Activated gamma-delta T cell treated with Interleukin-2 at 50 U/mL for 16 hours (primary cell): ENCODE measurements at places on chromosomes 11 and 22.

DNA sequence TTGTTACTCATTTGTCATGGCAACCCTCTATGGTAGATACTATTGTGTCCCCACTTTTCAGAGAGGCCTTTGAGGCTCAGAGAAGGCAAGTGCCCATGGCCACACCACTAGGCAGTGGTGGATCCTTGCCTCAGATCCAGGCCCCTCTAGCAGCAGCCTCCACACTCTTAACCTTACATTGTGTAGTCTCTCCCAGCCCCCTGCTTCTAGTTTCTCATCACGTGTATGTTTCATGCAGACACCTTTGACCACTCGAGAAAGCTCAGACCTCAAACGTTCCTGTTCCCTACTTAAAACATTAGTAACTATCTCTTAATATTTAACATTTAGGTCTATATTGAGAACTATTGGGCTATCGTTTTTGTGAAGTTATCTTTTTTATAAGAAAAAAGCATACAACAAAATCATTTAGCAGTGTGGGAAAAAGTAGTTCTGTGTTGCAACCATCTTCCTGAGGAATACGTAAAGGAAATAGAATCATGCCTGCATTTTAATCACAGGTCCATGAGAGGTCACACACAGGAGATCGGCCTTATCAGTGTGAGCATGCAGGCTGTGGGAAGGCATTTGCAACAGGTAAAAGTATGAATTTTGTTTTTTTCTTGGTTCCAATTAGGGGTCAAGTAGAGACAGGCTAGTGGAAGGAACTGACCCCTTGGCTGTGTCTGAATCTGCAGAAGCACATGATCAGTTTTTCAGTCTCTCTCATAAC is 35.1 kb downstream of the ZNF143 start:
- no peak for DNase-seq

- DNase-seq, result no peak
Observed at GRCh38 chr11:123742031-123742723, 717 bp upstream of the ZNF202 start.

DNA sequence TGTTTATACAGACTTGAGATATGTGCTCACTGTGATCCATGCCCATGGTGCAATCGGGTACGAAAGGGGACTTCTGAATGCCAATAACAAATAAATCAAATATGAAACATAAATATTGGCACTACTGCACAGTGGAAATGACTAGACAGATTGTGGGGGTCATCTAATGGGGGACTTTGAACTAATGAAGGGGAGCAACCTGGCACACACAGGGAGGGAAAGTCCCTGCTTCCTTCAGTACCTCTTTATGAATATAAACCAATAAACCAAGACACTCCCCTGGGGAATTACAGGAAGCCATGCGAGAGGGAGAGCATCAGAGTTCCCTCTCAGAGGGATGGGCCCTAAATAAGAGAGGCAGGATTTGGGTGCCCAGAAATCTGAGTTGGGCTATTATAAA is 21.1 kb downstream of the MIF start:
- no peak for DNase-seq

- no peak for DNase-seq
Observed at GRCh38 chr11:116109228-116109627, 605.0 kb upstream of the CADM1 start.

DNA sequence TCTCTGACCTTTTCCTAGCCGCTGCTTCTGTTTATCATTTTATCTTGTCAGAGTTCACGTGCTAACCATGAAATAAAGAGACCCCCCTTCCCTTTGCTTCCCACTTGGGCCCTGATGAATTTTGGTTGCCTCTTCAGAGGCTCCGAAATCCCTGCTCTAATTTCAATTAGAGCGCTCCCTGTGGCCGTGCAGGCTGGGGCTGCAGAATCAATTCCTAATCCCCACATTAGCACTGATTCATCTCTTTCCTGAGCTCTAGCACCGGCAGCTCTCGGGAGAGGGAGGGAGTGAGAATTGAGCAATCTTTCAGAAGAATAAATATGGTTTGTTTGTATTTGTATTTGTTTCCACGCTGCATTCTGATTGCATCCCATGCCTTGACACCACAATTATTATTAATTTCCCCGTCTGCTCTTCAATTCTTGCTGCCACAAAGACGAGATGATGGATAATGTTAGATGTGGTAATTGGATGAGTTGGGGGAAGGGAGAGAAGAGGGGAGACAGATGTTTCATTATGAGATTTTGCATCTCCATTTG is 76.9 kb downstream of the NTM start:
- no peak for DNase-seq

- no peak for DNase-seq
Observed at GRCh38 chr11:7901319-7901854, 29.7 kb downstream of the OR10A6 start.

DNA sequence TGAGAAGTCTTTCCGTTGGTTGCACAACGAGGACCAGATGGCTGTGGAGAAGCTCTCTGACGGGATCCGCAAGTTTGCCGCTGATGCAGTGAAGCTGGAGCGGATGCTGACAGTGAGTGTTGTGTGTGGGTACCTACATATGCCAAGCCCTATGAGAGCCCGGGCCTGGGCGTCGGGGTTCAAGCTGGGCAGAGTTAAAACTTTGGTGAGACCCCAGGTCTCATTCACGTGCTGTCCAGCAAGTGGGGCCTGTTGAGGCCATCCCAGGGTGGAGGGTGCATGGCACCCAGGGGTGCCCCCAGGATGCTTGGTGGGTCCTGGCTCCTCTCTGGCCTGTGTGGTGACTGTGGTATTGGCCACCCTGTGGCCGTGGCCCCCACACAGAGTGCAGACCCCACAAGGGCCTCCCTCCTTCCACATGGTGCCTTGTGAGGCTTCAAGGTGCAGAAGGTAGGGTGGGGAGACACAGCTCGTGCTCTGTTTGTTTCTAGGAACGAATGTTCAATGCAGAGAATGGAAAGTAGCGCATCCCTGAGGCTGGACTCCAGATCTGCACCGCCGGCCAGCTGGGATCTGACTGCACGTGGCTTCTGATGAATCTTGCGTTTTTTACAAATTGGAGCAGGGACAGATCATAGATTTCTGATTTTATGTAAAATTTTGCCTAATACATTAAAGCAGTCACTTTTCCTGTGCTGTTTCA is 12.8 kb downstream of the GATD1 start:
- no peak for DNase-seq

DNA sequence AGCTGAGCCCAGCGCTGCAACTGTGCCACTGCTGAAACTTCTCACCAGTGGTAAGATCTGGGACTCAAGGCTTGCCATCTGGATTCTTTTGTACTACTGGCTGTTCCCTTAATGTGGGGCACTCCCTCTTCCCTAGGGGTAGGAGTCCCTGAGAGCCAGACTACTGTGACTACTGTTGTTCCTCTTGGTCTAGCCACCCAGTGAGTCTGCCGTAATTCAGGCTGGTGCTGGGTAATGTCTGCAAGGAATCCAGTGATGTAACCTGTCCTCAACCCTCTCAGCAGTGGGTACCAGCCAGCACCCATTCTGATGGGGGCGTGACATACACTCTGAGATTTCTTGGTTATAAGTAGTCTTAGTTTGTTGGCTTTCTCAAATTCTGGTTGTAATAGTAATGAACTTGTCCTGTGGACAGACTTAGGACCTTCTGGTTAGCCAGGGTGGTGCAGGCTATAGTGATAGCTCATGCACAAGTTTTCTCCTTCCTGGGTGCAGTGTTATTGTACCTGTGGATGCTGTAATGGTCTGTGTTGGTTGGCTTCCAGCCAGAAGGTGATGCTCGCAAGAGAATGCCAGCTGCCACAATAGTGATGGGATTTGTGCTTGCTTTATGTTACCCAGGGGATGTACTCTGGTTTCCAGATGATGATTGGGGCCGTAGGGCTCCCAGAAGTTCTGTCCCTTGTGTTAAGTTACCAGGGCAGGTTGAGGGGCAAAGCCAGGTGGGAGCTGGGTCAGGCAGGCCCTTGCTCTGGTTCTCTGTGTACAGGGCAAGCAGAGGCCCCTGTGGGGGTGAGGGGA is 65.5 kb downstream of the ARHGAP42 start:
- no peak for DNase-seq

- no peak for DNase-seq
Observed at GRCh38 chr22:50719814-50720300, 18.1 kb upstream of the ACR start.

DNA sequence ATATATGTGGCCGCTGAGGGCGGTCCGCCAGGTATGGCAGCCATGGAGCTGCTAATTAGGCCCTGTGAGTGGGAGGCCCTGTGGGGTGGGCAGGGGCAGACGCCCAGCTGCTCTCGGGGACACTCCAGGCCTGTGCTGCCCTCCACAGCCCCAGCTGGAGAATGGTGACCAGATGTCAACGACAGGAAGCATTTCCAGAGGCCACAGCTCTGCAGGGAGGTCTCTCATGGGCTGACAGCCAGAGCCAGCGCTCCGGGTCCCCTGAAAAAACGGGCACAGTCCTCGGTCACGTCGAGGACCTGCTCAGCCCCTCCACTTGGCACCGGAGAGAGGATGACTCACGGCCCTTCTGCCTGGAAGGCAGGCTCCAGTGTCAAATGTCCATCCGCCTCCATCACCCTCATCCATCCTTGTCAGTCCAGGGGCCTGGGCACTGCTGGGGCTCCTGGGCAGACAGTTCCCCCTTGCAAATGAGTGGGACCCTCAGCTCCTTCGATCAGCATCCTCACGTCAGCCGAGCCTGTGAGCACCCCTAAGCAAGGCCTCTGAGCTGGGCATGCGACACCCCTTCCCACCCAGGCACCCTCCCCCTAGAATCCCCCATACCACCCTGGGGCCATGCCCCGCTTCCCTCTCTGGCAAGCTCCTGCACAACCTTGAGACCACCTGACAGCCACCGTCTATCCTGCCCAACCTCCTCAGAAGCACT is 1.9 kb downstream of the BID start:
- DNase-seq, result no peak

DNA sequence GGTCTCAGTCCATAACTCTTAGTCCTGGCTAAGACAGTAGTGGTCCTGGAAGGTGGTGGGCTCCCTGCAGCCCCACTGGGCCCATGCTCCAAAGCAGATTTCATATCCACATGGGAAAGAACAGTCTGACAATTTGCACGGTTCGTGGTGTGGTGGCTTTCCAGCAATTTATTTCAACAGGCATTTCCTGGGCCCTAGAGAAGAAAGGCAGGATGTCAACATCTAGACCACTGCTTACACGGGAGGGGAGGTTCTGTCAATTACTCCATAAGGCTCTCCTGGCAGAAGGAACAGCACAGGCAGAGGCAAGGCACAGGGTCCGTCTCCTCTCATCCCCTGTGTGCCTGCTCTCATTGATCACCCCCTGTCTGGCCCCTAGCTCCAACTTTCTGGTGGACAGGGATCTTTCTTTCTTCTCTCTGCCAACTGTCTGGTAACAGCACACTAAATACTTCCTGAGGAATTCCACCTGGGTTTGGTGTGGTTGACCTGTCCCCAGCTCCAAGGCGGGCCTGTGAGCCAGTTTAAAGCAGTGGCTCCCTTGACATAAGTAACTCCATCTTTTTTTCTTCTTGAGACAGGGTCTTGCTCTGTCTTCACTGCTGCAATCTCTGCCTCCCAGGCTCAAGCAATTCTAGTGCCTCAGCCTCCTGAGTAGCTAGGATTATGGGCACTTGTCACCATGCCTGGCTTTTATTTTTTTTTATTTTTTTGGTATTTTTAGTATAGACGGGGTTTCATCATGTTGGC is 5.1 kb upstream of the A4GALT start:
- DNase-seq, result no peak

- no peak for DNase-seq
Observed at GRCh38 chr11:75592715-75593114, 30.7 kb downstream of the SERPINH1 start.

- DNase-seq, result no peak
Observed at GRCh38 chr11:65014726-65015227, 817 bp downstream of the ARL2 start.

DNA sequence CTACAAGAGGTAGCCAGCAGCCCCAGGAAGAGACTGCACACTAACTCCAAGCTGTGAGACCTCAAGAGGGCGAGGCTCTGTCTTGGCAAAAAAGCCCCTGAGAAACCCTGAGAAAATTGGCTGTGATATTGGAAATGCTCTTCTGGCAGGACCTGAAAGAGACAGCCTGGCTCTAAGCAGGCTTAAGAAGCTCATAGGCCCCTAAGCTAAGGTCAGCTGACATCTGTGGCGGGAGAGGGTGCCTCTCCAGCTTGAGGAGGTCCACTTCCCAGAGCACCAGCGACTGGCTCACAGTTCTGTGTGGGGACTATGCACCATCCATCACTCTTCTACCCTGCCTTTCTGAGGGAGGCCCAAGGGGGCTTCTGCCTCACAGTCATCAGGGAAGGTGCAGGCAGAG is 12.4 kb downstream of the PLEKHA7 start:
- DNase-seq, result no peak

DNA sequence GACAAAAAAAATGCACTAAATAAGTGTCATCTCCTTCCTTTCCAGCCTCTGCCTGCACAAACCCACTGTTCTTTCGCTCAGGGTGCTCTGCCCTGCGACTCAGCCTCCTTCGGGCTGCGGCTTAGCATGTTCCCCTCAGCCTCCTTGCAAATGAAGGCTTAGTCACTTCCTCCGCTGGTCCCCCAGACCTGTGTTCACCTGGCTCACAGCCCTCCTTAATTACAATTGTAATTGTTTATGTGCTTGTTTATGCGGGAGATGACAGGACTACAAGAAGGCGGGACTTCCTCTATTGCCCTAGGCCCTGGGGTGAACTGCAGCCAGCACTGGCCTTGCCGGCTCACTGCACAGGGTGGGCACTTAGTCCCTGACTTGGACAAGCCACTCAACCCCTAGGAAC is 303.6 kb downstream of the KIRREL3 start:
- no peak for DNase-seq

GRCh38 chr11:91742155-91742554 is 482.5 kb upstream of the FAT3 start:
- DNase-seq, result no peak

GRCh38 chr11:120338107-120338933 is 2.1 kb downstream of the ARHGEF12 start:
- no peak for DNase-seq

DNA sequence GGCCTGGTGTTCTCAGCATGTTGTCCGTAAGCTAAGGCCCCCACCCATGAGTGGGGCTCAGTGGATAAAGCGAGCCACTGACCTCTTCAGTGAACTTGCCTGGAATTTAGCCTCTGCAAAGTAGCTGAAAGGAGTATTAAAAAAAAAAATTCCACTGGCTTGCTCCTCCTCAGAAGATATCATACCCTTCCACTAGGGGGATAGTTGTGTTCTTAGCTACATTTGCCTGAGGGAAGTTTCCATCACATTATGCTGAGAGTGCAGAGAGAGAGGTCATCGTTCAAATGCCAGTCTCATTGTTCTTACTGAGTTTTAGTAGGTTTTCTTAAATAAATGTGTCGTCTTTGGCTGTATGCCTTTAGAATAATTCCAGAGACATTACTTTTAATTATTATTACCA is 879.7 kb downstream of the JRKL start:
- DNase-seq, result no peak

GRCh38 chr22:20128902-20129746 is 2.5 kb upstream of the ZDHHC8 start:
- DNase-seq, result peak; percentile 42
